Activated naive CD8-positive, alpha-beta T cell treated with anti-CD3 and anti-CD28 coated beads, Interleukin-2, amount 50 U/mL, for 24 hours (primary cell): ENCODE measurements at places on chromosomes 5 and 9.

DNA sequence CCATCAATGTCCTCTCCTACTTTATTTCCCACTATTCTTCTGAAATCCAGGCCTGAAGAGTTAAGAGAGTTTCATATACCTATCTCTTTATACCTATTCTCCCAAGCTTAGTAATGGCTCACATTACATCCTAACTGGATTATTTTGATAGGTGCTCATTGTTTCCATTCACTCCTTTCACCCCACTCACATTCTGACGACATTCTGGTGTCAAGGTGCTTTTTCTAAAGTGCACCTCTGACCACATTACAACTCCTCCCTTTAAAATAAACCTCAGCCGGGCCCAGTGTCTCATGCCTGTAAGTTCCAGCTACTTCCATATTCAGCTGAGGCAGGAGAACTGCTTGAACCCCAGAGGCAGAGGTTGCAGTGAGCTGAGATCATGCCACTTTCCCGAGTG is 417.1 kb downstream of the BNC2 start:
- no peak for DNase-seq
- no peak overlapping the region for H3K4me3 ChIP-seq
- H3K27ac ChIP-seq, result no peak overlapping the region
- no peaks in the 10 kb centered on the region for H3K27me3 ChIP-seq

DNA sequence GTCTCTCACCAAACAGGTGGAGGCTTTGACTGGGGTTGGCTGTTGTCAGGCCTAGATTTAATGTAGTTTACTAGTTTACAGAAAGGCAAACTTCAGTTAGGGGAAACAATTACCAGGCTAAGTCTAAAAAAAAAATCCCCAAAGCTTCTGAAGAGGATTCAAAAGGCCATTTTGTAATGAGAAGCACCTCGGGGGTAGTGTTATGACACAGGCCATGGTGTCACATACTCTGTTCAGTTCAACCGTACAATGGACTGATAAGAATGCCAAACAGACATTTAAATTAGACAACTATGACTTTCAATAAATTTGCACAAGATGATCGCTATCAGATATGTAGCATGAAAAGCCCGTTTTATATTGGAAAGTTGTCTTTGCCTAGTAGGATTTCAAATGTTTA is 120.1 kb upstream of the PCA3 start:
- no peaks in the 10 kb centered on the region for H3K36me3 ChIP-seq
- H3K27ac ChIP-seq, result no peak overlapping the region
- no peak overlapping the region for H3K4me3 ChIP-seq
- no peak for DNase-seq
- peaks cover 8% of the 10 kb centered on the region for H3K4me1 ChIP-seq

DNA sequence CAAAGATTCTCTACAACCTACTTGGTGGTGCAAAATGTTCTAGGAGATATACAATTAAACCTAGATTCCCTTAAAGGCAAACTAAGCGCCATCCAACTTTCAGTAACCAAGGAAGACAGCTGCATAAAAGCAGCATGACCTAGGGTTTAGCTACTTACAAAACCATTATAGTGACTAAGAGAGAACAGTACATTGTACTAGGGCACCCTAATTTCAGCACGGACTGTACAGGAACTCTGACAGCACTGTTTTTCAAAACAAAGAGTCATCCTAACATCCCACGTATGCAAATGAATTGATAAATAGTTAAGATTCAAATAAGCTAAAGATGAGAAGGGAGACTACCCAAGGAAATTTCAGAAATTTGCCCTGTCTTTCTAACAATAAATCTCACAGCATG is 30.0 kb downstream of the STRBP start:
- no peak overlapping the region for H3K27ac ChIP-seq
- no peak for DNase-seq
- H3K27me3 ChIP-seq, result no peaks in the 10 kb centered on the region
- H3K36me3 ChIP-seq, result peaks cover 14% of the 10 kb centered on the region

- peaks cover 21% of the 10 kb centered on the region for H3K4me1 ChIP-seq
- no peaks in the 10 kb centered on the region for H3K27me3 ChIP-seq
- H3K4me3 ChIP-seq, result no peak overlapping the region
- no peak for DNase-seq
Measured at GRCh38 chr5:149635394-149635793, 54.1 kb downstream of the ARHGEF37 start.

GRCh38 chr9:136570191-136570845 is 24.5 kb upstream of the NOTCH1 start:
- no peaks in the 10 kb centered on the region for H3K4me1 ChIP-seq
- no peaks in the 10 kb centered on the region for H3K36me3 ChIP-seq
- H3K4me3 ChIP-seq, result no peak overlapping the region
- no peaks in the 10 kb centered on the region for H3K27me3 ChIP-seq
- H3K27ac ChIP-seq, result no peak overlapping the region

DNA sequence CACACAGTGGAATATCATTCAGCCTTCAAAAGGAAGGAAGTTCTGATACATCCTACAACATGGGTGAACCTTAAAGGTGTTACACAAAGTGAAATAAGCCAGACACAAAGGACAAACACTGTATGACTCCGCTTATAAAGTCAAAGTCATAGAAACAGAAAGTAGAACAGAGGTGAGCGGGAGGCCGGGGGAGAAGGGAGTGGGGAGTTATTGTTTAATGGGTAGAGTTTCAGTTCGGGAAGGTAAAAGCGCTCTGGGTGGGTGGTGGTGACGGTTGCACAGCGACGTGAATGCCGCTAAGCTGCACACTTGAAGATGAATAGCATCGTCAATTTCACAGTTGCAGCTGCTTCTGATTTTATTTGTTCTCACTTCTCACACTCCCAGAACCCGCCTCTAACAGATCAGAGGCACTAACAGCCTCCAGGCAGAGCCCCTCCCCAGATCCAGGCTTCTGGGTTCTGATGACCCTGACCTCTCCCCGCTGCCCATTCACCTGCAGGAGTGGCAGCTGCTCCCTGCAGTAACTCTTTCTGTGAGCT is 34.1 kb downstream of the BNIP1 start:
- no peak overlapping the region for H3K27ac ChIP-seq
